AG04450 (cell line): ENCODE measurements at places on chromosomes 7 and 10. TPM values are rescaled to one million over a fixed set of nuclear protein-coding genes. Genes with fewer than 3 reads are reported as not detected.

DNA sequence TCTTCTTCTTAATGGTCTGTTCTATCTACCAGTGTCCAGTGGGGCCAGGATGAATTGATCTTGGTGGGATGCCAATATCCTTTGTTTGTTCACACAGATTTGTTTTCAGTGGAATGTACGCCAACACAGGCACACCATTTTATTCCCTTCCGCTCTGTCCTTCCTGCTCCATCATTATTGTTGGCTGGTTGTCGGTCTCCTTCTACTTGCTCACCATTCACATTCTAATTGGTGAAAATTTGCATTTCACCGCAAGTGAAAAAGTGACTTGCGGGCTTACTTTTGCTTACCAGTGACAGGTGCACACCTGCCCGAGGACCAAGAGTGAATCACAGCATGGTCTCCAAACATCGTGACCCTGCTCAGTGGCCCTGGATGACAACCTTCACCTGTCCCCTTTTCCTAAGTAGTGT, 148.3 kb downstream of the NOC3L start:
- no peak for DNase-seq

DNA sequence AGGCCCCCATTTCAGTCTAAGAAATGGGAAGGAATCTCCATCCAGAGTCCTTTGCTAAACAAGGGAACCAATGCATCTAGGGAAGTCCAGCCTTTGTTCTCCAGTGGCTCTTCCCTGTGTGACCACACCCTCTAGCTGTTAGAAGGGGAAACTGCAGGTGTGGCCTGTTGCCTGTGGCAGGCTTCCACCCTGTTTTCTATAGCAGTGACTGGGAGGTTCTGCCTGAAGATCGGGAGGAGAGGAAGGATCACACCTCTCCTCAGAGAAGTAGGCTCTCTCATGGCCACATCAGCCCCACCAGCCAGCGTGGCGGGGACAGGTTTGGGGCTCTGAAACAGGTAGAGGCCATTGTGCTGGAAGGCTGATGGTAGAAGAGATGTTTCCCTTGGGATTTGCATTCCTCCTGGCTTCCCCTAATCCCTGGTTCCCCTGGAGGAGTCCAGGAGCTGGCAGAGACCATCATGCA, 47.7 kb upstream of the TRIM8 start:
- DNase-seq = no peak

DNA sequence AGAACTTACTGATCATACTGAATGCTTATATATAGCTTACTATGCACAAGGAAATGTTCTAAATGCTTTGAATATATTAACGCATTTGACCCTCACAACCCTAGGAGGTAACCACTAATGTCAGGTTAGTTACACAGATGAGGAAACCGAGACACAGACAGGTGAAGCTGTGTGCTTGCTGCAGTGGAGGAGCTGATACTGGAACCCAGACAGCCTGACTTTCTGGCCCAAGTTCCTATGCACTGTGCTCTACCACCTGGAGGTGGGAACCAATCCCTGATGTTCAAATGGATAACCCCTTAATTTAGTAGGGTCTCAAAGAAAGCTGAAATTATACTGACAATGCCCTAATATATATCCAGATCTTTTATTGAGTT, 119.6 kb downstream of the SORBS1 start:
- DNase-seq = no peak

DNA sequence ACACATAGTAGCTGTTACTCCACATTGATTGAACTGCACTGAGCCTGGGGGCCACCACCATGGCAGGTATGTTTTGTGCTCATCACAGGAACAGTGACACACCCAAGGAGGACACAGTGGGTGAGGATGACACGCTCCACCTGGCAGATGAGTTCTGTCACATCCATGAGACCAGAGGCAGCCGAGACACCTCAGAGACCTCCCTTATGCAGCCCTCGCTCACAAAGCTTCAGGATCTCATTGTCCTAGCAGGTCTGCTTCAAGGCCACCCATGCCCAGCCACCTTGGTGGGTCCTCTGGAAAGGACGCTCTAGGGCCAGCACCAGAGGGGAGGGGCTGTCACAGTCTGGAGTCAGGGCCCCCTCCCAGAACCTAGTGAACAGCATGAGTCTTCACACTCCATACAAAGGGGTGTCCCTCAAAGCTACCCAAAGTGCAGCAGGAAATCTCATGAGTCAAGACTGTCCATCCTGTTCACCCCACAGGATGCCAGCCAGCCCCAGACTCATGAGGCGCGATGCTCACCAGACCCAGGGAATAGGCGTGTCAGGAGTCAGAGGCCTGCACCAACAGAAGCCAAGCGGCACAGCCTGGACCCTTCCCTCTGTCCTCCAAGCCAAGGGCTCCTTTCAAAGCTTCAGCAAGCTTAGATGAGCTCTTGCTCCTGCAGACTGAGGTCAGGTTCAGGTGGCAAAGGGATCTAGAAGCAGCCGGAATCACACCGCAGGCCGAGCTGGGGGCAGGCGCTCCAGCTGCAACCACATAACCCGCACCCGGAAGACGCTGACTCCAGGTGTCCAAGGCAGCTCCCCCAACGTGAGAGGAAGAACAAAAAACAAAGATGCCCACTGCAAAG, 9.6 kb downstream of the FAM53B start:
- no peak for DNase-seq

GRCh38 chr10:77574438-77574837, 63.2 kb downstream of the KCNMA1 start:
- DNase-seq = no peak

Gene NUTM2E
- polyA plus RNA-seq = 0.07 and 0.09 TPM in 2 replicates
